ENCODE measurements at places on chromosomes 1 and 21.
A peak's percentile ranks its signal among the peaks of the same experiment; 100 is the strongest.

DNA sequence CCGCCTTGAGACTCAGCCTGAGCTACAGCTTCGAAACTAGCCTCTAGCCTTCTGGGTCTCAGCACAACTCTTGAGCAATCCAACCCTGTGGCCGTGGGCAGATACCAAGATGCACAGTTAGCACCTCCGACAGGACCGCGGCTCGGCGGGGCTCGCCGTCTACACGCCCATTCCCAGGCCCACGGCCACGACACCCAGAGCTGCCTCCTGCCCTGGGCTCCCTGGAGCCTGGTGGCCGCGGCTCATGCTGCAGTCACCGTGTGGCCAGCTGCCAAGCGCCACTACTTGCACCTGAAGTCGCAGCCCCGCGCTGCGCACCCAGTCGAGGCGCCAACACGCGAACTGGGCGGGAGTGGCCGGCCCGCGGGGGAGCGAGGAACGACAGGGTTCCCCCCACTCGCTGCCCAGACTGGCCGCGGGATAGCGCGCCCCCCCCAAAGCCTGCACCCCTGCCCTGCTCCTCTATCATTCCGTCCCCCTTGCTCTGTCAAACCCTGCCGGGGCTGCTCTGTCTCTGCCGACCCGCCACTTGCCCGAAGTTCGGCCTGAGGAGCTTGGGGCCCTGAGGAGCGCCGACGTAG, 729 bp upstream of the CDCA8 start:
- peak; percentile 12 for DNase-seq

DNA sequence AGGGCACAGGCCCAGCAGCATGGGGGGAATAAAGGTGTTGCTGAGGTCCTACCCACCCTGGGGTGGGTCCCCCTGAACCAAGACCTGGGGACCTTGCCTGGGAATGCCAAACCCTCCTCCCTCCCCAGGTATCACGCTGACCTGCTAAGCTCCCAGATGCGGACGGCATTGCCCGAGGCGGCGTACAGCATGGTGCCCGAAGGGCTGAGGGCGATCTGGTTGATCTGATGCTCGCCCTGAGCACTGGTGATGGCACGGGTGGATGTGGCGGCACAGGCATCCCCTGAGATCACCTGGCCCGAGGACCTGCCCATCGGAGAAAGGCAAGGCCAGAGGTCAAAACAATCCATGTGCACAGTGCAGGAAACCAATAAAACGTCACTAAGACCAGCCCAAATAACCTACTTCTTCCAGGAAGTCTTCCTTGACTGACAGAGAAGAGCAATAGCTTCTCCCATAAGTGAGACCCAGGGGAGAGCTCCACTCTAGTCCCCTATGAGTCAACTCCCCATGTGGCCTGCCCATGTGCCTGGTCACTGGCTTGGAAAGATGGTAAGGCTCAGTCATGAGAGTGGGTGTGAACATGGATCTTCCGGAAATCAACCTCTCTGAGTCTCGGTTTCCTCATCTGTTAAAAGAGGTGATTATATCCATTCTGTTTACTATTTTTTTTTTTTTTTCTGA, 46.3 kb downstream of the KIF21B start:
- DNase-seq = no peak

DNA sequence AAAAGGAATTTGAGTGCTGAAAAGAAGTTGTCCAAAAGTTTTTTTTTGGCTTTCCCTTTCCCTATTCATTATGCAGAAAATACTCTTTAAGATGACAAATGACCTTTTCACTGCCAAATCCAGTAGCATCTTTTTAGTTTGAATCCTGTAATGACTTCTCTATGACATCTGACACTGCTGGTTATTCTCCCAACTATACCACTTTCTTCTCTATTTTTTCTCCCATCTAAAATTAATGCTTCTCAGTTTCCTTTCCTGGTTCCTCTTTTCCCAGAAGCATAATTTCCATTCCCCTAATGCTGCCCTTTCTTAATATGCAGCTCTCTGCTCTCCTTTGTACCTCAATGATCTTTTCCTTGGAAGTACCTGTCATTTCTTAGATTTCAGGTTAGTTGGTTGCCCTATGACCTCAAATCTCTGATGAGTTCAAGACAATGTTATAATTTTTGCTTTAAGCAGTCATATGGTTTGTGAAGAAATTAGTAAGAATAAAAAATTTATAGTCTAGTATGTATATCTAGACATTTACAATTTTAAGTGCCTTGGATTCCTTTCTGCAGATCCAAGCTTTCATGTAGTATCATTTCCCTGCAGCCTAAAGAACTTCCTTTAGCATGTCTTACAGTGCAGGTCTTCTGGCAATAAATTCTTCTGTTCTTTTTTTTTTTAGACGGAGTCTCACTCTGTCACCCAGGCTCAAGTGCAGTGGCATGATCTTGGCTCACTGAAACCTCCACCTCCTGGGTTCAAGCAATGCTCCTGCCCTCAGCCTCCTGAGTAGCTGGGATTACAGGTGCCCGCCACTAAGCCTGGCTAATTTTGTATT, 150.8 kb downstream of the CDC42BPA start:
- DNase-seq = no peak

DNA sequence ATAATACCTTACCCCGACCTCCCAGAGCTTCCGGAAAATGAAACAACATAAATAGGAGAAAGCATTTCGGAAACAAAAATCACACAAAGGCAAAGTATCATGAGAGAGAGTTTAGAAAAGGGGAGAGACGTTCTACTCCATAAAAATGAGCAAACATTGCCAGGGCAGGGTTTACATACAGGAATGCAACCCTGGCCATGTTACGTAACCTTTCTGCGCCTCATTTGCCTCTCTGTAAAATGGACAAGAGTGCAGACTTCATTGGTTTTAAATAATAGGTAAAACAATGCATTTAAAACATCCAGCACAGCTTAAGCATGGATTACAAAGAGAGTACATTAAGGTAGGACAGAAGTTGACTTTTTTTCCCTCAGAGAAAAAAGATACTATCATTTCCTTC, 45.6 kb downstream of the PHC2 start:
- no peak for DNase-seq

DNA sequence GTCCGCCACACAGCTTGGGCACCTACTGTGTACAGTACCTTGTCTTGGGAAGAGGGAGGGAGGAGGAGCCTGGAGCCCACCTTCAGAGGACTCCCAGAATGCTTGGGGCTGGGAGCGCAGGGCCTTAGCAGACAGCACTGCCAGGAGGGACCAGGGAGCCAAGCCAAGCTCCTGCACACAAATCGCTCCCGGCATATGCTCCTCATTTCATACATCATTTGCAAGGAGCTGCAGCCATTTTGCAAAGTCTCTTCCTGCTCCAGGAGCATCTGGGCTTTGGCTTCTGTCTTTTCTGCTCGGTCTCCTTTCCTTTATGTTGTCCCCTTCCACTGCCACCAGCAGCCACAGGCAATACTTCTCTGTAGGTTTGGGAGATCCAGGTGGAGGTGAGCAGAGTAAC, 175.2 kb upstream of the ZC3H12A start:
- no peak for DNase-seq

DNA sequence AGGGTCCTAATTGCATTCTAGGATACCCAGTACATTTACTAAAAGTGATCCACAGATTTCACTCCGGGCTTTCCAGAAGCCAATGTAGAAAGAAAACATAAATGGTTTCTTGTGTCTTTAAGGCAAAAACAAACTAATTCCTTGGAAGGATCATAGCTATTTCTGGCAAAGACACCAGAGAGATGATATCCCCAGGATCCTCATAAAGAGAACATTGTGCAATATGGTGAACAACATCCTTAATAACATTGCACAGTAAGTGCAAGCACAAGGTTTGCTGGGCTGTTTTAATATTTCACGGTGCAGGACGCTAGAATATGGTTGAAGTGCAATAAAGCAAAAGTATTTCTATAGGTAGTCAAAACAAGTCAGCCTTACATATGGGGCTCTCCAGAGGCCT, 83.0 kb downstream of the NTPCR start:
- DNase-seq = no peak

DNA sequence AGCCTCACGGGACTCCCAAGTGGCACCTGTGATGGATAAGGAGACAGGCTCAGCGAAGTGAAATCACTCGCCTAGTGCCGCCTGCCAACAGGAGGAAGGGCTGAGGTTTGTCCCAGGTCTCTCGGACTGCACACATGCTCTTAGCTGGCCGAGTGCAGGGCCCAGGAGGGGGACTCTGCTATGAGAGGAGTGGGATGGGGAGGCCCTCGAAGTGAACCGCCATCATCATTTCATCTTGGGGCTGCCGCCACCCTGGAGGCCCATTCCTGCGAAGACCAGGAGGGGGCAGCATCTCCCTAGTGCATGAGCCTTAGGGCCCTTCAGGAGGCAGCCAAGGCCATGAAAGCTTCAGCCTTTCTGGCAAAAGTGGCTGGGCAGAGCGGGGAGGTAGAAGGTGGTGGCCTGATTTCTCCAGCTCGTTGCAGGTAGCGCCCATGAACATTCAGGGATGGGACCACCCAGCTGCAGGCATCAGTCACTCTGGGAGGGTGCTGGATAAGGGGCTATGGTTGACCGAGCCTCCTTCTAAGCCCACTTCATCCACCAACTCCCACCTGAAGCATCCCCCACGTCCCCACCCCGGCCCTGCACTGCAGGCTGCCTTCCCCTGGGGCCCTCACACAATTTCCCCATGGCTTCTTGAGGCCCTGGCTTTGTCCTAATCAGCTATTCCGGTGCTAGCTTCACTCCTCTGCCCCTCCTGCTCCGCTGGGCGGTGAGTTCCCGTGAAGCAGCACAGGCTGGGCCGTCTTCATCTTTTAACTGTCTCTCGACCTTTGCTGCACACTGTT, 17.2 kb upstream of the RASSF5 start:
- DNase-seq = peak; percentile 58

DNA sequence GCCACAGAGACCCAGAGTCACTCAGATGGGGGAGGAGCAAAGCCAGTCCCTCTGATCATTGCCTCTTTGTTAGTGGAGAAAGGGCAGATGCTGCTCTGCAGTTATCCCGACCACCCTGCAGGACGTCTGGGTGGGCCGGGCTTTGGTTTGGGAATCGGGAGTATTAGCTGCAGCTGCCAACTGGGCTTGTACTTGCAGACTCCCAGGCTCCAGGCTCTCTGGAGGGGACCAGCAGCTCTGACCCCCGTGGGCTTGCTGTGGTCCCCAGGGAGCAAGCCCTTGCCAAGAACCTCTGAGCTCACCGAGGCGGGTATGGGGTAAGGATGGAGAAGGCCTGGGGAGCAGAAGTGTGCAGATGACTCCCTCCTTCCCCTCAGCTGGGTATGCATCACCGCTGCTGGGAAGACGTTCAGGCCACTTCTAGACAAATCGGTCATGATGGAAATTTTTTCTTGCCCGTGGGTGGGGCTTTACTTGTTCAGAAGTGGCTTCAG, 21.6 kb downstream of the MAPKAPK2 start:
- no peak for DNase-seq

- no peak for DNase-seq
These were observed 18.3 kb downstream of the IFI44 start for GRCh38 chr1:78667939-78668338.

DNA sequence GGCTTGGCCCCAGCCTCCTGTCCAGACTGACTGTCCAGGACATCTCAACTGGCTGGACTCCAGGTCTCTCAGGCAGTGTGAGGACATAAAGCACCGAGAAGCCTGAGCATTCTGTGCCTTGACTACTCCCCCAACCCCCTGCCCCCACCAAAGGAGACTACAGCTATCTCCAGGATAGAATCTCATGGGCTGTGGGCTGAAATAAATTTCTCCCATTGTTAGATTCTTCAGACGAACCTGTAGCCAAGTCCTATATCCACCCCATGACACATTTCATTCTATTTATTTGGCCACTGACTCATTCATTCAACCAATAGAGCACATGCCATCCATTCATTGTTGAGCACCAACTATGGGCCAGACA, 11.4 kb downstream of the VWA5B1 start:
- no peak for DNase-seq

DNA sequence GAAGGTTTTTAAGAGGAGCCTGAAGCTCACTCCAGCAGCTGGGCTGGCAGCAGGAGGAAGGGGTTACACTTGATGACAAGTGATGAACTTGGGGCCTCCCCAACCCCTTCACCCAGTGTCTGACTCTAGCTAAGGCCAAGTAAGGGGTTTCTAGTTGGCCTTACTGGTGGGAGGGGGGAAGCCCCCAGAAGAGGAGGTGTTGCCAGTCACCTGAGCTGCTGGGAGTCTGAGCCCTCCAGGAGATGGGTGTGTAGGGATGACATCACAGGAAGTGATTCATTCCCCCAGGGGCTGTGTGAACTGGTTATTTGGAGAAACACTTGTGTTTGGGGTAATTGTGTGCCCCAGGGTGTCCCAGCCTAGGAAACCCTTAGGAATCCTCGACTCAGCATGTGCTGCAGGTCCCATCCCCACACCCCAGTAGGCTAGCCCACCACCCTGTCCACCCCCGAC, 3.1 kb downstream of the PADI1 start:
- DNase-seq = no peak

DNA sequence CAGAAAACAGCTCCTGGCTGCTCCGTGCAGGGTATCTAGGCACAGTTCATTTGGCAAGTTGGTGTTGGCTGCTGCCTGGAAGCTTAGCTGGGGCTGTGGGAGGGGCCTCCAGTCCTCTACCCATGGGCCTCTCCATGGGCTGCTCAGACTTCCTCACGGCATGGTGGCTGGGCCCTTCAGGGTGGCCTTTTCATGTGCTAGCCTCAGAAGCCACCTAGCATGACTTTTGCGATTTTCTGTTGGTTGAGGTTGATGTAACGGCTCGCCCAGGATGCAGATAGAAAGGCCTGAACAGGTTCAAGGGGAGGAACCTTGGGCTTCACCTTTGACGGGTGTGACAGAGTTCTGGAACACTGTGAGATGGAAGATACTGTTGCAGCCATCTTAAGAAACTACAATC, 25.8 kb upstream of the LHX4 start:
- no peak for DNase-seq

DNA sequence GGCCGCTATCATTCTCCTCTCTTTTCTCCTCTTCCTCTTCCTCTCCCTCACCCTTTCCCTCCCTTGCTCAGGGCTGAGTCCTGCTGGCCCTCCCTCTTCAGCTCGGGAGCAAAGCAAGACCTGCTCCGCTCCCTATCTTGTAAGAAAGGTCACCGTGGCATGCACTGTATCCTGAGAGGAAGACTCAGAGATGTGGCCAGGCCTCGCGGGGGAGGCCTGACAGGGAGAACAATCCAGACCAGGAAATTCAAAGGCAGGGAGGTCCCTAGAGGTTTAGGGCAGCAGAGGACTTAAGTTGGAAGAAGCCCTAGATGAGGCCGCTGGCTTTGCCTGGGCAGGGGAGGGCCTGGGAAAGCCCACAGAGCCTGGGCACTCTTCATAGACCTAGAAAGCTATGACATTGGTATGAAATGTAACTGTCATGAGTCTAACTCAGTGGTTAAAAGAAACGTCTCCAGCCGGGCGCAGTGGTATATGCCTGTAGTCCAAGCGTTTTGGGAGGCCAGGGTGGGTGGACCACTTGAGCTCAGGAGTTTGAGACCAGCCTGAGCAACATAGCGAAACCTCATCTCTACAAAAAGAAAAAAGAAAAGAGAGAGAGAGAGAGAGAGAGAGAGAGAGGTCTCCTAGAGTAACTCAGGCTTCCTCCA, 14.6 kb upstream of the PTAFR start:
- no peak for DNase-seq

GRCh38 chr21:39632796-39633442, 20.2 kb downstream of the B3GALT5 start:
- no peak for DNase-seq

GRCh38 chr1:156072251-156072650, 10.0 kb downstream of the MEX3A start:
- DNase-seq = no peak

Measured in T-helper 9 cell (primary cell).